ENCODE measurements at places on chromosomes 7 and 10. TPM values are rescaled to one million over a fixed set of nuclear protein-coding genes. Genes with fewer than 3 reads are reported as not detected.

Gene OR6V1
- total RNA-seq, result not detected

Gene ZNF789
- total RNA-seq, result 7.3 TPM

Gene SPAG6
- not detected for total RNA-seq

Gene MALRD1
- total RNA-seq, result 0.27 TPM

Gene ACSM6
- total RNA-seq, result not detected

Gene ERVW-1
- not detected for total RNA-seq

Gene CHCHD2
- 120 TPM for total RNA-seq

Gene TRIM50
- total RNA-seq, result not detected

Gene CASP2
- total RNA-seq, result 31.5 TPM

Gene LIPJ
- total RNA-seq, result not detected

Gene MBLAC1
- 1.7 TPM for total RNA-seq

Gene SCART1
- 2.4 TPM for total RNA-seq

DNA sequence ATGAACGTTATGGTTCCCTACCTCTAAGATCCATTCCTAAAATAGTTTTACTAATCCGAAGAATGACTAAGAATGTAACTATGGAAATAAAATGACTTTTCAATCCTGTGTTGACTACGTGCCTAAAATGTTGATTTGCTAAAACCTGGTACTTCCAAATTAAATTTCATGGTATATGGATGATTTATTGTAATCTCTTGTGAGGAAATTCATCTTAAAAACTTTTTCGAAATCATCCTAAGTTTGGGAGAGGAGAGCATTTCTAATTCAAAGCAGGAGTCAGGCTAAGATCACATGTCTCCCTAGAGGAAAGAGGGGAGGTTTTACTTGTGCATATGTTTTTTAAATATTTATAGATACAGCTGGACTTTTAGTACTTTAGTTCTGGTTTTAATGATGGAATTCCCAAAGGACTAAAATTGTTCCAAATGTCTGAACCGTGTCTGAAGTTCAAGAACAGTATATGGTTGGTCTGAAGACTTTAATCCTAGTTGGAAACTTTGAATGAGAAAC, 483.9 kb downstream of the AUTS2 start:
- H3K27ac ChIP-seq, result peak overlapping the region; percentile 83
- DNase-seq, result no peak
- H3K4me3 ChIP-seq, result peak overlapping the region; percentile 4
- H3K4me1 ChIP-seq, result peaks cover 23% of the 10 kb centered on the region

DNA sequence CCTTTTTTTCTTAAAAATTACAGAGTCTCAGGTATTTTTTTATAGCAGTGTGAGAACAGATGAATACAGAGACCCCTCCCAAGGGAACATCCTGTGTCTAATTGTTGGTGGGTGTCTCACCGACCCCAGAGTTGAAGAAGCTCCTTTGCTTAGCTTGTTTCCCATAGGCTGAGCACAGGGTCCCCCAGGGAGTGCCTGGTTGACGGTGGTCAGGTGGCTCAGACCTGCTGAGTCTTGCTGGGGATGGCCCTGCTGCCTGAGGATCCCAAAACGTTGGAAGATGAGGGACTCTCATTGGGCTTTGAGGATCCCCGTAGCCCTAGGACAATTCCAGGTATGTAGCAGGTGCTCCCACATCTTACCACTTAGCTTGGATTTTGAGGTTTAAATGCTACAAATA, 19.5 kb downstream of the SCART1 start:
- H3K4me3 ChIP-seq, result no peak overlapping the region
- H3K27ac ChIP-seq, result no peak overlapping the region
- H3K27me3 ChIP-seq, result no peaks in the 10 kb centered on the region
- DNase-seq, result no peak
- H3K4me1 ChIP-seq, result no peaks in the 10 kb centered on the region

DNA sequence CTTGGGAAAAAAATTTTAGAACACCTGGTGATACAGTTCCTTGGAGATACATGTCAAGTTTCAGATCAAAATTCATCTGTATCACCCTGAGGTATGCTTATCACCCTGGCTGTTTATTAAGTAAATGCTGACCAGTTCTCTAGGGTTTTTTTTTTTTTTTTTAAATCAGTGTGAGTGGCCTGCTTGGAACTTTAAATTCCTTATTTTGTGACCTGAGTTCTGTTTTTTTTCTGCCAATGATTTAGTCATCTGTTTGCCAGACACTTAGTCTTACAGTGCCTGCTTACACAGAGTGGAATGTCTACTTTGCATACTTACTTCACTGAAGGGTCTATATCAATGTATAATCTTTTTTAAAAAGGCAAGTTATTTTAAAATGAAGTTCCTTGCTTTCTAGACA, 1.8 kb downstream of the TSPAN13 start:
- H3K36me3 ChIP-seq, result no peaks in the 10 kb centered on the region
- H3K4me1 ChIP-seq, result peaks cover 21% of the 10 kb centered on the region
- no peak overlapping the region for H3K4me3 ChIP-seq

DNA sequence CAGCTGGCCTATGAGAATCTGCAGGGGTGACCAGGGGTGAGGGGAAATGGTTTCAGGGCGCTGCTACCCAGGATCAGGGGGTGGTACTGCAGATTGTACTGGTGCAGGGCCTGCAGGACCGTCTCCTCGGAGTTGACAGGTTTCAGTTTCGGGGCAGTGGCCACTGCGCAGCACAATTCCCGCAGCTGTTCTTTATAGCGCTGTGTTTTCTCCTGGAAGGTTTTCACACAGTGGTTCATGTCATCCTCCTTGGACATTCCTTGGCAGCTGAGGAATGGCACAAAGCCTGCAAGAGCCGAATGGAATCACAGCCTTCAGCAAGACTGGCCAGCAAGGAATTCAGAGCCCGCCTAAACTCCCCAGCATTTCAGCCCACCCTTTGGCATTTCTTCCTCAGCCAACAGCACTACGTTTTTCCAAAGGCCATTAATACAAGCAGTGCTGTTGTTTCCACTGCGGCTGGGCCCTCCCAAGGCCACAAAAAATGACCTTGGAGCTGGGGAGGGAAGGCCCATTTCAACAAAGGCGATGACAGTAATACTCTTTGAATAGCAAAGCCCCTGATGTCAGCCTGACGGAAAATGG, 44.9 kb downstream of the PNLIPRP2 start:
- peak overlapping the region; percentile 54 for H3K4me3 ChIP-seq
- peaks cover 7% of the 10 kb centered on the region for H3K27me3 ChIP-seq
- H3K36me3 ChIP-seq, result no peaks in the 10 kb centered on the region
- H3K4me1 ChIP-seq, result peaks cover 10% of the 10 kb centered on the region

GRCh38 chr7:88868456-88868855, 72.9 kb upstream of the TEX47 start:
- DNase-seq, result no peak
- no peak overlapping the region for H3K27ac ChIP-seq
- H3K4me3 ChIP-seq, result no peak overlapping the region
- H3K4me1 ChIP-seq, result no peaks in the 10 kb centered on the region
- no peaks in the 10 kb centered on the region for H3K36me3 ChIP-seq
- H3K27me3 ChIP-seq, result no peaks in the 10 kb centered on the region

DNA sequence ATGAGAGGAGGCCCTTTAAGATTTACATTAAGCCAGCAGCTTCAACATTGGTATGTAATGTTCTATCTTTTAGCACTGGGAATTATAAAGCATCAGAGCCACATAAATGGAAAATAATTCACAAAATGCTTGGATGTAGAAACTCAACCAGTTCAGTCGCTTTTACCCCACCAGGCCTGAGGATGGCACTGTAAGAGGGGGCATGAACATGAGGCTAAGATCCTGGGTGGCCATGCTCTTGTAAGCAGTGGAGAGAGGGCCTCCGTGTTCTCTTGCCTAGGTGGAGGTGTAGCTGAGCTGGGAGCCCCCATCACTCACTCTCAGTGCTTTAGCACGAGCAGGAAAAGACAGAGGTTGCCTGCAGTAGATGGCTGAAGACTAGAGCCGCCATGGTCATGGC, 238.8 kb downstream of the FANK1 start:
- H3K4me1 ChIP-seq, result peaks cover 6% of the 10 kb centered on the region
- H3K36me3 ChIP-seq, result peaks cover 19% of the 10 kb centered on the region
- H3K27me3 ChIP-seq, result no peaks in the 10 kb centered on the region
- DNase-seq, result no peak
- no peak overlapping the region for H3K4me3 ChIP-seq
- no peak overlapping the region for H3K27ac ChIP-seq

DNA sequence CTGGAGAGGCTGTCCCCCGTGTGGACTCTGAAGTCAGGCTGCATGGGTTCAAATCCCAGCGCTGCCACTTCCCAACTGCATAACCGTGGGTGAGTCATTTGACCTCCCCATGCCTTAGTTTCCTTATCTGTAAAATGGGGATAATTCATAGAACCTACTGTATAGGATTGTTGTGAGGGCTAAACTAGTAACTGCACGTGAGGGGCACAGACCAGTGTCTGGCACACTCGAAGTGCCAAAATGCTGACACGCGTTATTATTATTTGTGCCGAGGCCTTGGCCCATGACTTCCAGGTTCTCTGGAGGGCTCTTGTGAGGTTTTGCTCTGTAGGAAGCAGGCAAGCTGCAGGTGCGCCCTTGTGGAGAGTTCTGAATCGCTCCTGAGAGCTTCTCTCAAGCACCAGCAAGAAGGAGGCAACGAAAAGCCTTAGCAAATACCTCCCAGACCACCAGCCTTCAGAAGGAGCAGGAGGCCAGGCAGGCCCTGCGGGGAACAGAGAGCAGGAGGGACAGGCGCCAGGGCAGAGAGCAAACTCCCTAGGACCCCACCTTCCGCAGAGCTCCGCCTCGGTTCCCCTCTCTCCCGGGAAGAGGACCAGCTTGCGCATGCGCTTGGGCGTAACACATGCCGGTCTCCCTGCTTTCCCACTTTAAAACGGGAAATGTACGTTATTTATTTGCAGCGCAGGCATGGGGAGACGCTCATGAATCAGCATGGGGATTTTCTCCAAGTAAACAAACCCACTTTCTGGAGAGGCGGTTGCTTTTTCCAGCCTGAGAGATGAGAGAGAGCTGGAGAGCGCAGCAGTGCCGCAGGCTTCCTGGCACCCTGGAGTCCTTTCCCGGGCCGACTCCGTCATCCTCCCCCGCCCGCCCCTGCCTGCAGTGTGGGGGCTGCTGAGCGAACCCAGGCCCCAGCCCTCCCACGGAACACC, 39.6 kb downstream of the SORCS3 start:
- DNase-seq, result no peak
- H3K27ac ChIP-seq, result no peak overlapping the region
- no peaks in the 10 kb centered on the region for H3K36me3 ChIP-seq
- peak overlapping the region; percentile 60 for H3K4me3 ChIP-seq
- no peaks in the 10 kb centered on the region for H3K27me3 ChIP-seq
- H3K4me1 ChIP-seq, result no peaks in the 10 kb centered on the region

DNA sequence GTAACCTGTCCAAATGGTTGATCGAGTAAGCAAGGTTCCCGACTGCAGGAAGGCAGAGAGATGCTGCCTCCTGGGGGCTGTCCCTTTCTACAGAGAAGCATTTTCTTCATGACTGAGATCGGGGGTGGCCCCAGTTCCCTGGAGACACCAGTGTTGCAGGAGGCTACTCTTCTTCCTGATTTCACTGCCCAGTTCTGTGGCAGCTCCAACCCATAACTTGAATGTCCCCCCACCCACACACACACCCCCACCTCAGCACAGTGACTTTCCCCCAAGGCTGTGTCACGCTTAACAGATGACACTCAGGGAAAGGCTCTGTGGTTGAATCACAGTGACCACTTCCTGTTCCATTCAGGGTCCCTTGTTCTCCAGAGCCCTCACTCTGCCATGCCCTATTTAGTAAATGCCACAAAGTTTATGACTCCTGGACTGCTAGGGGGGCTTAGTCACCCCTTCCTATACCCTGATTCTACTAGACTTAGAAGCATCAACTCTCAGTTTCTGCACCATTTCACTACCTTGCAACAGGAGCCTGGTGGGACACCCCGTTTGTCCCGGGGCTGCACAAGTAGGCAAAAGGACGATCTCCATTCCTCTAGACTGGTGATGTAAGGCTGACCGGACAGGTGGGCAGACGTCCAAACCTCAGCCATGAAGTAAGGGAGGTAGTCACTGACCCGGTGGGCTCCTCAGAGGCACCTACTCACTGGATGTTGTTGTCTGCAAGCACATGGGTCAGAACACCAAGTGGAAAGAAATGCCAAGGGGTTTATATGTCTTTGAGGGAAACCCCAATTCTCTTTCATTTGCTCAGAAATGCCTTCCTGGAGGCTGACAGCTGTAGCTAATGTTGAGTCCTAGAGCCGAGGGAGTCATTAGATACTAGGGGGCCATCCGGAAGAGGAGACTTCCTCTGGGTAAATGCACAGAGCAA, 31.3 kb upstream of the SMC3 start:
- no peak for DNase-seq
- peak overlapping the region; percentile 71 for H3K27ac ChIP-seq
- no peaks in the 10 kb centered on the region for H3K27me3 ChIP-seq

- H3K4me3 ChIP-seq, result no peak overlapping the region
- H3K27ac ChIP-seq, result peak overlapping the region; percentile 13
- no peaks in the 10 kb centered on the region for H3K27me3 ChIP-seq
- DNase-seq, result no peak
Observed at GRCh38 chr10:72220637-72221036, 4.6 kb upstream of the ASCC1 start.

DNA sequence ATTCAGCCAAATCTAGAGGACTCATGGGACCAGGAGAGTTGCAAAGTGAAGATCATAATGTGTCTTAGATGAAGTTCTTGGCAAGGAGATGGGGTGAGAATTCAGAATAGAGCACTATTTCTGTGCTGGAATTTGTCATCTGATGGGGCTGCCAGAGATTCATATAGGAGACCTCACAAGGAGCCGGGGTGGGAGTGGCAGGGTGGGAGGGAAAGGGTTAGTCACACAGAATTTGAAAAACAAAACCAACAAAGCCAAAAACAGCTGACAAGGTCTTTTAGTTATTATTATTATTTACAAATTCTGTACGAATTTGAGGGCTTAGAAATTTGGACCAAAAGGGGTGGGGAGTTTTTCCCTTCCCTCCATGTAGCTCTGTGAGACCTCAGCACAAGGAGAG, 1.7 kb downstream of the SLC13A1 start:
- H3K4me1 ChIP-seq, result no peaks in the 10 kb centered on the region
- H3K4me3 ChIP-seq, result no peak overlapping the region
- H3K36me3 ChIP-seq, result no peaks in the 10 kb centered on the region
- H3K27ac ChIP-seq, result no peak overlapping the region
- no peak for DNase-seq

DNA sequence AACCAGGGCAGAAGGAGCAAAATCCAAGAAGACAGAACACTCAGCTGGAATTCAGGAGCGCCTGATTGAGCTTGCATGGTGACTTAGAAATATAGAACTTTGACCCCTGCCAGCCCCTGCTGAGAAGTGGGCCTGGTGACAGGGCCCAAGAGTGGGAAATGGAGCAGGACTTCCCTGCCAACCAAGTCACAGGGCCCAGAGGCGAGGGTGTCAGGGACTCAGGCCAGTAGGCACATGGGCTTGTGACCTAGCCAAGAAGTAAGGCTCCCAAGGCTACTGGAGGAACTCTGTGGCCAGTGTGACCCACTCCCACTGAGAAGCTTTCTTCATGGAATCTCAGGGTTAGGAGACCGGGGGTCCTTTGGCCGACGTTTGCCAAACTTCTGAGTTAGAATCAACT, 31.9 kb downstream of the LRRC20 start:
- H3K4me1 ChIP-seq, result no peaks in the 10 kb centered on the region
- no peak overlapping the region for H3K27ac ChIP-seq
- H3K27me3 ChIP-seq, result no peaks in the 10 kb centered on the region
- H3K36me3 ChIP-seq, result no peaks in the 10 kb centered on the region
- DNase-seq, result peak; percentile 42
- no peak overlapping the region for H3K4me3 ChIP-seq

GRCh38 chr10:60461688-60462087, 72.0 kb upstream of the ANK3 start:
- no peak overlapping the region for H3K4me3 ChIP-seq
- no peaks in the 10 kb centered on the region for H3K27me3 ChIP-seq
- DNase-seq, result no peak
- H3K36me3 ChIP-seq, result no peaks in the 10 kb centered on the region

GRCh38 chr10:6601246-6601805, 21.2 kb upstream of the PRKCQ start:
- H3K4me1 ChIP-seq, result no peaks in the 10 kb centered on the region
- H3K27ac ChIP-seq, result no peak overlapping the region
- DNase-seq, result no peak
- H3K4me3 ChIP-seq, result no peak overlapping the region
- peaks cover 46% of the 10 kb centered on the region for H3K27me3 ChIP-seq
- no peaks in the 10 kb centered on the region for H3K36me3 ChIP-seq

Measured in chondrocyte (in vitro differentiated cells).